ENCODE measurements at places on chromosomes 1 and 21.

DNA sequence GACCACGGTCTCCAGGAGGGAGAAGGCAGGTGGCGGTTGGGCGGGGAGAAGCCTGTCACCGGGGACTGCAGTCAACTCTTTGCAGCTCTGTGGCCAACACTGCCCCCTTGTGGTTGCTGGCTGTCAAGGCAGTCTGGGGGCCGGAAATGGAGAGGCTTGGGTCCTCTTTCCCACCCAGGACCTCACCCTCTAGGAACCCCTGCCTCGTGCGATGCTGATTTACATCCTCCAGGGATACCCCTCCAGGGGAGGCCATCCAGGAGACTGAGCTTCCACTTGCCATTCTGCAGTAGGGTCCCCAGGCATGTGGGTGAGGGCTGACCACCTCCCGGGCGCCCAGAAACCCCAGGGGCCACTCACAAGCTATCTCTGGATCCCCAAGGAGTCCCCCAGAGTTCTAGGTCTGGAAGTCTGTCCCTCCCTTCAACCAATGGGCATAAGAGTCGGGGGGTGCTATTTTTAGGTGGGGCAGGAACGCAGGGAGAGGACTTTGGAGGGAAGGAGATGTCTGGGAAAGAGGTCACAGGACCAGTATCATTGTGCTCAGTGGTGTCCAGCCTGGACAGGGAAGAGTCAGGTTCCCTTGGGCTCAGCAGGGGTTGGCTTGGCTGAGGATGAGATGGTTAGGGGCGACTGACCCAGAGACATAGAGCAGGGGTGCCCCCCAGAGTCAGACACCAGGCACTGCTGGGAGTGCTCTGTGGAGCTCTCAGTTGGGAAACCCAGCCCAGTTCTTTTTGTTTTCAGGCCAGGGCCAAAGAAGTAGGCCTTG, 7.1 kb upstream of the GPR61 start:
- DNase-seq: peak; percentile 21

- no peak for DNase-seq
Measured at GRCh38 chr1:78237364-78237916, 191.7 kb downstream of the GIPC2 start.

GRCh38 chr21:39788383-39788782, 43.4 kb downstream of the IGSF5 start:
- DNase-seq: peak; percentile 40

DNA sequence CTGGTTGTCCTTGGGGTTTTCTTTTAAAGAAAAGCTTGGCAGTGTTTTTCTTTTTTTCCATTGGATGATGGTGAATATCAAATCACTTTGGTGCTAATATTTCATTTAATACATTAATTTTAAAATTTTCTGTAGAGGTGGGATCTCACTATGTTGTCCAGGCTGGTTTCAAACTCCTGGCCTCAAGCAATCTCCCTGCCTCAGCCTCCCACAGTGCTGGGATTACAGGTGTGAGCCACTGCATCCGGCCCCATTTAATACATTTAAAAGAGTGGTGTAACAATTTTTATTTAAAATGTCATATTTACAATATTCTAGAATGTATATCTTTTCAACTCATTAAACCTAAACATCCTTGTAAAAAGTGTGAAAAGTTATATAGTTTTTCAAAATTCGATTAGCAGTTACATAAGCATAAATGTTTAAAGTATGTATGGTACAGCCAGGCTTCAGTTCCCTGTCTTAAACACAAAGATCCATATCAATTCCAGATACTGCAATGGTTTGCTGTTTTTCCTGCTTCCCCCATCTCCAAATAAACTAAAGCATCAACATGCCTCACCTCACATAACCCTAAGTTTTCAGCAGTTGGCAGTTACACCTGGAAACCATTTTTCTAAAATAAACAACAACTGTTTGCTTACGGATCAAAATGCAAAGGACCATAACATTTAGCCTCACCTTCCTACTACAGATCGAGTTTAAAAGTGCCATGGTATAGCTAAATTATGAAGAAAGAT, 8.9 kb upstream of the LGALS8 start:
- DNase-seq: no peak

Measured in fibroblast of skin of left biceps (primary cell).